Right atrium auricular region (tissue), 2 donors: ENCODE measurements at places on chromosomes 3 and 15.
A peak's percentile ranks its signal among the peaks of the same experiment; 100 is the strongest.

GRCh38 chr3:59246719-59247401 lies 197.0 kb upstream of the CFAP20DC start:
- DNase-seq, result no peak

DNA sequence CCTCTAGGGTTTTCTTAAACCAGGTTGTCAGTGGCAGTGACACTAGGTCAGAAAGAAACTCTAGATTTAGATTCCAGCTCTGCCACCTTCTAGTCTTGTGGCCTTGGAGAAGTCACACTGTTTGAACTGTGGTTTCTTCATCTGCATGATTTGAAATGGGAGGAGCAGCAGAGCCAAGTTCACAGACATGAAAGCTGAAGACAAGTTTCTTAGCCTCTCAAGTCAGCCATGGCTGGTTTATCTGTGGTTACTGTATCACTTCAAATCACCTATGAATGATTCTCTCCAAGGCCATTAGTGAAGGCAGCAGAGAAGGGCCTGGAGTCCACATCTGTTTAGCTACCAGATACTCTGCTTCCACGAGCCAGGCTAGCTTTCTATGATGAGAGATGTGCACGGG lies 15.6 kb downstream of the CLEC3B start:
- DNase-seq, result no peak

GRCh38 chr3:82157952-82158351 lies 396.5 kb upstream of the GBE1 start:
- no peak for DNase-seq

DNA sequence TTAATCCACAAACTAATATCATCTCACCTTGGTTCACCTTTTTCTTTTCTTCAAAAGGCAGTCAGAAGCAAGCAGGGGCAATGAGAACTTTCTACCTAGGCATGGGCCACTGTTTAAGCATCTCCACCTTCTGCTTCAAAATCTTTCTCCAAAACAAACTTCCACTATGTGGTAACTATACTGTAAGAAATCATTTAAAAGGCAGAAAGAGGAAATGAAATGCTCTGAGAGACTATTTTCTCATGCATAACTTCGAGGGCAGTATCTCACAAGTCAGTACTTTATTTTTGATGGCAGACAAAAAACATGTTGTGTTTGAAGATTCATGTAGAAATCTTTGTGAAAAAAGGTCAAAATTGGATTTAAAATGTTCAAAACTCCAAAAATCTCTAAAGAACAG lies 419.7 kb downstream of the ZBTB20 start:
- no peak for DNase-seq

GRCh38 chr3:95343767-95344166 lies 1280.9 kb downstream of the NSUN3 start:
- DNase-seq, result no peak

DNA sequence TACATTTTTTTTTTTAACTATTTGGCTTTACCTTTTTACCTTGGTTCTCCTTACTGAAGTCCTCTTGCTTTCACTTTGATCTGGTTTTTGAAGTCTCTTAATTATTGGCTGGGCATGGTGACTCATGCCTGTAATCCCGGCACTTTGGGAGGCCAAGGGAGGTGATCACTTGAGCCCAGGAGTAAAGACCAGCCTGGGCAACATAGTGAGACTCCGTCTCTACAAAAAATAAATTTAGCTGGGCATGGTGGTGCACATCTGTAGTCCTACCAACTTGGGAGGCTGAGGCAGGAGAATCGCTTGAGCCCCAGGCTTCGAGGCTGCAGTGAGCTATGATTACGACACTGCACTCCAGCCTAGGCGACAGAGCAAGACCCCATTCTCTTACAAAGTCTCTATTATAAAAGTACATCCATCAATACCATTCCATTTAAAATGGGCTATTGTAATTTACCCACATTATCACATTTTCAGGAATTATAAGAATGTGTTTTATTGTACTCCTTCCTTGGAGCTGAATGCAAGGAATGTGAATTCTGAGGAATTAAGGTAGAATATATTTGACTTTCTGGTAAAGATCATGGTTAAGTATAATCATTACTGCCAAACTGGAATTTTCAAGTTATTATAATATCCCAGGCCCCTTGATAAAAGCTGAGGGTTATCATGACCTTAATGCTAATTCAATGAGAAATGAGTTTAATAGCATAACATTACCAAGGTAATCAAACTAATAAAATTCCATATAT lies 49.0 kb downstream of the MSL2 start:
- no peak for DNase-seq

GRCh38 chr15:80567721-80568157 lies 127.4 kb upstream of the ABHD17C start:
- no peak for DNase-seq

DNA sequence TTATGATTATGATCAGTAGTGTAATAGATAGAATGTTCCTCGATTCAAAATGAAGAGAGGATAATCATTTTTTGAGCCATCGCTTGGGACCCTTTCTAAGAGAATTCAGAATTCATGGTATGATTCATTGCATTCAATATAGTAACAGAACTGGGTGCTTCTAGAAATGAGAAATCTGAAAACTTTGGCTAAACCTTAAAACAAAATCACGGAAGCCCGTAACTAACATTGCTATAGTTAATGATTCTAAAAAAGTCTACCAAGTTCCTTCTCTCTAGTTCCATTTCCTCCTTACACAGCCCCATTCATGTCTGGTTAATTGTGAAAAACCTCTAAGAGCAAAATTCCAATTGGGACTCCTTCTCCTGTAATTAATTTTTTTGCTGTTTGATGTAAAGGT lies 217.1 kb downstream of the GBE1 start:
- no peak for DNase-seq

GRCh38 chr15:100951965-100952364 lies 32.8 kb downstream of the LRRK1 start:
- DNase-seq, result no peak

- no peak for DNase-seq
Measured at GRCh38 chr3:195757438-195757770, 36.6 kb downstream of the MUC20 start.

- no peak for DNase-seq
Measured at GRCh38 chr15:64883100-64883581, 28.6 kb upstream of the ANKDD1A start.

DNA sequence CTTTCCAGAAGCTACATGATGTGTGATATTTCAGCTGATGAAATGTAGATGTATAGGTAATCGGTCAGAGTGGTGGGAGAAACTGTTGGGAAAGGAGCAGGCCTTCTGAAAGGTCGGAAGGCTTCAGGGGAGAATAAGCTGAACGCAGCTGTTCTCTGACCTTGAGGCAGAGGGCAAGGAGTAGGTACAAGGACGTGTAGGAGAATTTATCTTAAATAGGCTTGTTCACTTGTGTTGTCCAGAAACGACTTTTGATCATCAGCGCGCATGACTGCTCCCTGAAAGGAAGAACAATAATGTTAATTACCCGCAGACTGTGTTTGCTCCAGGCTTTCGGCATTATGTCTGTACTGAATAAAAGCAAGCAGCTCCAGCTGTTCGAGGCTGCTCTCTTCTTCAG lies 39.6 kb downstream of the GPR160 start:
- no peak for DNase-seq

GRCh38 chr3:66525771-66526170 lies 24.9 kb upstream of the LRIG1 start:
- DNase-seq, result no peak

DNA sequence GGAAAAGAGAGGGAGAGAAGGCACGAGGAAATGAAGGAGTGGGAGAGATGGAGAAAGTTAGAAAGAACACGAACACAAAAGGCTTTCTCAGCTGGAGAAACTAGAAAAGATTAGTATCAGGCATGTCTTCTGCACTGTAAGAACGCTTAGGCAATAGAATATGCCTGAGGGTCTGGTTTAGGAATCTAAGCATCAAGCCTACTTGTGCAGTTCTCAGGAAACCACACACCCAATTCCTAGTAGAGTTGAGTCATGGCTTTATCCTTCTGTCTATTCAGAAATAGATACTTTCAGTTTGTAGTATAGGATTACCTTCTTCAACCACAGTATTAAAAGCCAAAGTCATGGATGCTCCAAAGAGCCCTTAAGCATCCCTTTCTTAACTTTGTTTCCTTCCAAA lies 969.4 kb downstream of the NTRK3 start:
- no peak for DNase-seq

- no peak for DNase-seq
Measured at GRCh38 chr3:197001972-197002700, 27.5 kb downstream of the MELTF start.

- DNase-seq, result peak; percentile 85
Measured at GRCh38 chr3:142595951-142596725, at the start of gene PLS1. PLS1 (plus strand) TSS chr3:142596393; CDS start chr3:142664238, 67,845 bp downstream.

- no peak for DNase-seq
Measured at GRCh38 chr3:122067214-122067550, 12.0 kb downstream of the CD86 start.

DNA sequence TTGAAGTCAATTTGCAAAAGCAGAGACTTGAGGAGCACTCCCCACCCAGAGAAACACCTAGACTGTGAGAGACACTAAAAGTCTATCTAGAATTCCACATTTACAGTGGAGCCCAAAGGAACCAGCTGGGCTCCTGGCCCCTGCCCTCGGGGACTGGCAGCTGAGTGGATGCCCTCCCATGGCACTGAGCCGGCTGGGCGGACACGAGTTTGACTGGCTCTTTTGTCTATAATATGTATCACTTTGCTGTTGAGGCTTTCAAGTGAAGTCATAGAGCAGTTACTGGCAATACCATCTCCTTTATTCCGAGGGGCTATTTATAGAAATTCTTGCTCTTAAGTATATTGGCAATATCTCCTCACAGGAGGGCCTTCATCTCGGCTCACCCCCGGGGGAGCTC lies 65.8 kb upstream of the TNFAIP8L3 start:
- no peak for DNase-seq

DNA sequence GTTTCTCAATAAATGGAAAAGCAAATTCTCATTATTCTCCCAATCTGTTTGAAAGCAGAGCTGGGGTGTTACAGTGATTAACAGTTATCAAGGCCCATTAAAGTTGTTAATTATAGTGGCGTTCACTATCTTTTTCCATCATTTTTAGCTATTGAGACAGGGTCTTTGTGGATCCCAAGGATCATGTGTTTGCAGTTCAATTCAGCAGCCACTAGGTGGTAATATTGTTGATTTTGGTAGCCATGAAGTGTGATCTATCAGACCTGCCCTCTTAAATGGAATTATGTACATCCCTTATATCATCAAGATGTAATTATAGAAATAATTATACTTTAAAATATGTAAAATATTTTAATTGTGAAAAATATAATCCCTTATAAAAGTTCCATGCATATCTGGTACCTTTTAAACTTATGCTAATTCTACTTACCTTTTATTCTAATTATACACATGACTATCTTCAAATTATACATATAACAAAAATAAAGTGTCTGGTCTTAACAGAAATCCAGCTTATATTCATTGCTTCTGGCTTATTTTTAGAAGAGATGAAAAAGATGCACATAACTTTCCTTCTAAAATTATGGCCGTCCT lies 126.4 kb downstream of the GREM1 start:
- no peak for DNase-seq

DNA sequence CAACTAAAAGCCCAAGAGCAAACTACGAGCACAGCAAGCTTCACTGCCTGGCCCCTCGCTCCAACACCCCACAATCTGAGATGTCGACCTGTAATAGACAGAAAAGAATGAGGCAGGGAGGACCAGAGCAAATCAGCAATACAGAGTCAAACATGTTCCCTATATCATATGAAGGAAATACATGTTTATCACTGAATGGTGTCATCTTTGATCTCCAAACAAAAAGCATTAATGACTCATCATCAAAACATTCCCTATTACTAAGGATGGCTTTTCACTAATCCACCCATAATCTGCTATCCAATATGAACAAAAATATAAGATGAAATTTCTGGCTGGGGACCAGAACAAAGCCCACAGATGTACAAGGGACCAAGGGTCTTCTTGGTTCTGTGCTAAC lies 34.7 kb downstream of the MYO5A start:
- DNase-seq, result no peak

DNA sequence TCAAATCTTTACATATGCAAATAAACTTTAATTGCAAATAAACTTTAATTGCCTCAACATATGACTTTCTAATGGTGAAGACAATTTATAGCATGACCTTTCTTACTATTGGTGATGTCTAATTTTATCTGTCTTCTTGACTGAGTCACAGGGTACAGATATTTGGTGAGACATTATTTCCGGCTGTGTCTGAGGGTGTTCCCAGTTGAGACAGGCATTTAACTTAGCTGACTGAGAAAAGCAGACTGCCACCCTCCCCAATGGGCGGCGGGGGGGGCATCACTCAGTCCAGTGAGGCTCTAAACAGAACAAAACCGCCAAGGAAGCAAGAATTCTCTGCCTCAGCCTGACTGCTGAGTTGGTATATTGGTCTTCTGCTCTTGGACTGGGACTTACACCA lies 160.0 kb downstream of the TBL1XR1 start:
- no peak for DNase-seq

- no peak for DNase-seq
Measured at GRCh38 chr15:51184627-51185026, 89.9 kb upstream of the TNFAIP8L3 start.

- DNase-seq, result no peak
Measured at GRCh38 chr15:45523166-45523460, 558 bp upstream of the SLC30A4 start.

DNA sequence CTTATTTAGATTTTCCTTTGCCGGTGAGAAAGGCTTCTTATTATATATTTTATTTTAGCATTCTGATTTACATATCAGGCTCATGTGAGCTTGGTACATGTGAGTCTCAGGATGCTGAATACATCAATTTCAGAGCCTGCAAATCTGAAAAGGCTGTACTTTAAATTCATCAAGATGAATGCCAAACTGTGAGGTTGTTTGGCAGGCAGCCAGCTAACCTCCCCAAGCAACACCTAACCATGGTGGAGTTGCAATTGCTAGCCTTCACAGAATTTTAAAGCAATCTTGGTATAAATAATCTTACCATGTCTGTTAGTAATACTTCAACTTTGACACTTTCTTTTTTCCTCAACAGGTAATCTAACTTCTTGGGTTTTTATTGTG lies 252.5 kb downstream of the CDIN1 start:
- DNase-seq, result no peak

- DNase-seq, result no peak
Measured at GRCh38 chr3:46438831-46439230, 25.9 kb downstream of the LTF start.

DNA sequence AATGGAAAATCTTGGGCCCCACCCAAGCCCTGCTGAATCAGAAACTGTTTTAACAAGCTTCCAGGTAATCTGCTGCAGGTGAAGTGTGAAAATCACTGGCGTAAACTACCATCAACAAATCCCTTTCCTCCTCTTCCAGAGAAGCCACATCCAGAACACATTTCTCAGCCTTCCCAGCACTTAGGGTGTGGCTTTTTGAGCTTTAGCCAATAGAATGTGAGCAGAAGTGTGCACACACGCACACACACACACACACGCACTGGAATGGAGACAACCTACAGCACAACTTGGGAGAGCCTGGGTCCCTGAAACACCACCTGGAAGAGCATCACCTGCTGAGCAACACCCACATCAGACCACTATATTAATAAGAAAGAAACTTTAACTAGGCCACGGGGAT lies 98.6 kb downstream of the OSBPL10 start:
- DNase-seq, result no peak
